ENCODE measurements at places on chromosomes 2 and 18.
A peak's percentile ranks its signal among the peaks of the same experiment; 100 is the strongest.

GRCh38 chr2:10185046-10185445, 62.5 kb downstream of the RRM2 start:
- DNase-seq: no peak

DNA sequence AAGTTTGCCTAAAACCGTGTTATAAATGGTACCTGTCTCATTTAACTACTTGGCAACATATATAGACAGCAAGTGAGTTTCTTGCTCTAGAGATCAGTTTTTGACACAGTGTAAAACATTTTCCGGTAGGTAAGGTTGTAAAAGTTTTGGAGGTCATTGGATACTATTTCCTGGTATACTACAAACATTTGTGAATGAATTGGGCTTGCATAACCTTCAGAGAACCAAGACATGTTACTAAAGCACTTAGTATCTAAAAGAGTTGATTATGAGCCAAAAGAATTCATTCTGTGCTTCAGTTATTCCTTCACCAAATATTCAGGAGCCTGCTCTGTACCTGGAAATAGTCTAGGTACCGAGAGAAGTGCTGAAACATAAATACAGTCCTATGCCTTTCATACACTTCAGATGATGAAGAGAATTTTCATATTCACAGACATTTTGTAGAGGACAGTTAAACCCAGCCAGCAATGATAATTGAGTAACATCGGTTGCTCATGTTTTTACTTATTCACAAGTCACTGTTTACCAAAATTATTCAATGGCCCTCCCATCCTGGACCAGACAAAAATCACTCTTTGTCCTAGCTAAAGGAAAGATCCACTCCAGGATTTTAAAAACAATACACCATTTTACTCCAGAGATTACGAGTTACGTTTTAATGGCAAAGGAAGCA, 319.4 kb upstream of the RBMS1 start:
- no peak for DNase-seq

DNA sequence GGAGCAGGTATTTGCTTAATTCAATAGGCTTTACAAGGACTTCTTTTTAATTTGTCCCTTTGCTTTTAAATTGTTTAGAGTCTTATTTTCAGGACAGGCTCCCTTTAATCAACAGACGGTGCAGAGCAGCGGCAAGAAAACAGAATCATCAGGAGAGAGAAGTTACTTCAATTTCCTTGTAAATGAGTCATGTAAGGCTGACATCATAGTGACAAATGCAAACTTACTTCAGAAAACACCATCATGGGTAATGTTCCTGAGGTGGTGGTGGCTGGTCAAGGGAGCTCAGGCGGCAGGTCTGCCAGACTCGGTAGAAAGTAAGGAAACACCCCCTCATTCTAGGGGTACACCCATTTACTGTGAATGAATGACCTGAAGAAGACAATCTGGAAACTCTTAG, 395.1 kb downstream of the FBXO15 start:
- DNase-seq: peak; percentile 78

- peak; percentile 78 for DNase-seq
Observed at GRCh38 chr2:189287982-189288521, 108.5 kb upstream of the COL5A2 start.

GRCh38 chr2:72579591-72580180, 246.1 kb downstream of the EXOC6B start:
- peak; percentile 80 for DNase-seq

DNA sequence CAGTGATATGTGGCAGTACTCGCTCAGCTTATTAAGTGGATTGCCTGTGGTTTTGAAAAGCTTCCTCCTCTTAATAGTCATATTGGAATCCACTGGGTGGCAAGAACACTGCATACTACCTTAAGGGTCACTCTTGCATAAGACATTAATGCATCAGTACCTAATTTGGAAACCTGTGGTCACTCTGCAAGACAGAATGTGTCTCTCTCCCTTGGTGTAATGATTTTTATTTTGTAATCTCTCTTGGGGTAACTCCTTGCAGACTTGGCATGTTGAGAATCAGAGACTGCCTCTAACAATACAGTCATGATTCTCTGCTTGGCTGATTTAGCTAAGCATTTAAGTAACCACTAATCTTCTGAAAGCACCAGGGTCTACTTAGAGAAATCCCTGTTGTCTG, 33.0 kb upstream of the IER3IP1 start:
- no peak for DNase-seq

- no peak for DNase-seq
Observed at GRCh38 chr2:218733171-218734021, 22.8 kb downstream of the TTLL4 start.

GRCh38 chr18:54184836-54185235, 39.6 kb downstream of the MBD2 start:
- DNase-seq: no peak

DNA sequence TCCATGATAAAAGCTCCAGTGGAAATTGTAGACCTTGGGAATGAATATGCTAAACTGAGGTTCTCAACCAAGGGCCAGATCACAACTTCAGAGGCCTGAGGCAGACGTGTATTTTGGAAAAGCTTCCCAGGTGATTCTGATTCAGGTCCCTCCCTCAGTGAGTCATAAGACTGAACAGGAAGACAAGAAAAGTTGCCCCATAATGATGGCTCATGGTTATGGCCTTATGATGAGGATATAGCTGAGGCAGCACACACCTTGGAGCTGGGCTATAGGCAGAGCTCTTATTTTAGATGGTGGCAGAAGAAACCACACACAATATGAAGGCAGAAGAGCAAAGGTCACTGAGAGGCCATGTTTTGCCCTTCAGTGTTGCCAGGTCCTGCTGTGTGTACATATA, 9.6 kb downstream of the ANTXR1 start:
- DNase-seq: no peak

DNA sequence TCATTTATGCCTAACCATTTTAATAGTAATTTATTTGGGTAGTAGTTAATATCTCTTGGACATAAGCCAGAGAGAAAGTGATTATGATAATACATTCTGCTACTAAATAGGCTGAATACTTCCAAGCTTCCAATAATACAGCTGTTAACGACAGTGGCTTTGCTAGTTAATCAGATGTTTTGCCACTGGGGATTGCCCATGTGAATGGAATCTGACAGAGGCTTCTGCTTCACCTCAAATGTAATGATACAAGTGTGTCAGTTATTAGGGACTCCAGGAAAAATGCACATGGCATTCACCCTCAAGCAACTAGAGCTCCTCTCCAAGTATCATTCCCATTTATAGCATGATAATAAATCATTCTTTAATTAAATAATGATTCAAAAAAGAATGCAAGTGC, 185.0 kb upstream of the TMEFF2 start:
- DNase-seq: no peak

DNA sequence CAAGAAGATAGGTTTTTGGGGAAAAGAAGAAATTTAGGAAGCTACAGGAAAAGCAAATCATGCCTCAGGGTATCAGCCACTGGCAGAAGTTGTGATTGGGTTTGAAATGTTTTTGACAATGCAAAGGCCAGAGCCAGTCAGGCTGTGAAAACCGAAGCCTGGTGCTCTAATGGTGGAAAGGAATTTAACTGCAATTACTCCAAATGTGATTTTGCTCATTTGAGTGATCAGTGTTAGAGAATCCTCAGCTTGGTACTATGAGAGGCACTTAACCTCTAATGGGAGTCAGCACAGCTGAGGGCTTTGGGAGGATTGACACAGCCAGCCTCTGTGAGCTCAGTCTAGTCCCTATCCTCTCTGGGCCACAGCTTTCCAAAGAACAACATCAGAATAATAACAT, 176.5 kb downstream of the LRRTM1 start:
- no peak for DNase-seq

DNA sequence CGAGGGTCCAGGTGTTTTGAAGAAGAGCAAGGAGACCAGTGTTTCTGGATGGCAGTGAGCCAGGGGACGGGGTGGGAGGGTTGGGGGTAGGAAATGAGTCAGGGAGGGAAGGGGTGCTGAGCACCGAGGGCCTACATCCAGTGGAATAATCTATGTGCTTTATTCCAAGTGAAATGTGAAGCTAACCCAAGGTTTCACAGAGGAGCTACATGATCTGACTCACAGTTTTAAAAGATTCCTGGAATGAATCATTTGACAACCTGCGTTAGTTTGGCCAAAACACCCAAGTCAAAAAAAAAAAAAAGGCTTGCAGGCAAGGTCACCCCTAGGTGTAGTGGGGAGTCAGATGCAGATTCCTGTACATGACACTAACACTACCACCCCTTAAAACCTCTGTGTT, 419.7 kb upstream of the MEX3C start:
- DNase-seq: no peak

DNA sequence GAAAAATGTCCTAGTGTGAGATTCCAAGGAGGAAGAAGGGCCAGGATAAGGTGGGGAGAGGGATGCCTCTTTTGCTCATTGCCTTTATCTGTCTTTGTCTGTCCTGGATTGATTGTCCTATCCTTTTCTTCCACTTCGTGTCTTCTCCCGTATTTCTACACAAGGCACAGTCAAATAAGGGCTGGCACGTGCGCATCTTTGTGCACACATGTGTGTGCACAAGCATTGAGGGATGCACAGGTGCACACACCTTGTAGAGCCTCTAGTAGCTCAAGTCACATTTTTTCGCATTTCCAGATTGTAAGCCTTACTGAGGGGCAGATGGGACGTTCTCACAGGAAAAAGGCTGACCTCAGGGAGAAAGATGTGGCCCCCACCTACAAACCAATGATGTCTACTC, 170.2 kb upstream of the TNP1 start:
- no peak for DNase-seq

- DNase-seq: no peak
Observed at GRCh38 chr18:68803356-68803755, 5.5 kb downstream of the CCDC102B start.

DNA sequence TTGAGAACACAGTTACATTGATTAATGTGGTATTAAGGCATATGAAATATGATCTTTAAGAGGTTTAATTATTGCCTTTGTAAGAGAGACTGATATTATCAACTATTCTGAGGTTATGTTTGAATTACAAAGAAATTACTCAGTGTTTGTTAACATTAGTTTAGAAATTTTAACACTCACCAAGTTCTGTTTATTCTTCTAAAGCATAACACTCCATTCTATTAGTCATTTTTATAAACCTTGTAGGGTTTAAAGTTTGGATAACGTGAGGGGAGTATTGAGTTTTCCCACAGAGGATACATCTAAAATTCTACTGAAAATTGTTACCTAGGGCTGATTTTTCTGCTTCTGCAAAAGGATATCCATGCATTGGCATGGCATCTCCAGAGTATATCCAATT, 7.7 kb downstream of the CCDC178 start:
- DNase-seq: no peak

DNA sequence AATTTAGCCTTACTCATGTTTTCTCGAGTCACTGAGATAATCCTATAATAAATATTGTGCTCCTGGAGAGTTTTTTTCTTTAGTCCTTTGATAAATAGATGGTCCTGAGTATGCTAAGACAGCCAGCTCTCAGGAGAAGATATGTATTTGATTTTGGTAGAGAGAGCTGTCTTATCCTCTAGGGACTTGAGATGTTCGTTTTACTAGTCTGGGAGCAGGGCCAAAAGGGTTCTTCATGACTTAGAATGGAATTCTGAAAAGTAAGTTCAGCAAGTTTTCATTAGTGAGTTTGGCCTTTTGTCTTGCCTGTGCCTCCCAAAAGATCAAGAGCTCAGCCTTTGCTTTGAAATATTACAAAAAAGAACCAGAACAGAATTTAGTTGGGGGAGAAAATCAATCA, 246.7 kb downstream of the BABAM2 start:
- no peak for DNase-seq

DNA sequence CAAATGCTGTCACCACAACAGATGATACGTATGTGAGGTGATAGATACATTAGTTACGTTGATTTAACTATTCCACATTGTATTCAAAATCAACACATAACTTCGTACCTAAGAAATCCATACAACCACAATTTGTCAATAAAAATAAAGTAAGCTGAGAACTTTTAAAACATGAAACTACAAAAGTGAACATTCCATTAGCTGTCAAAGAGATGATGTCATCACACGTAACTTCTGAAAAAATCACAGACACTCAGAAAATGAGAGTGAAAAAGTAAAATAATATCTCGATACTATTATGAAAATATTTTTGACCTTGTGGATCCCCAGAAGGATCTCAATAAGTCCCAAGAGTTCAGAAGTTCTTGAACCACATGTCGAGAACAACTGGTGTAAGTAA, 161.6 kb upstream of the GALNT13 start:
- no peak for DNase-seq

- DNase-seq: no peak
Observed at GRCh38 chr2:162090109-162090508, 16.1 kb upstream of the DPP4 start.

DNA sequence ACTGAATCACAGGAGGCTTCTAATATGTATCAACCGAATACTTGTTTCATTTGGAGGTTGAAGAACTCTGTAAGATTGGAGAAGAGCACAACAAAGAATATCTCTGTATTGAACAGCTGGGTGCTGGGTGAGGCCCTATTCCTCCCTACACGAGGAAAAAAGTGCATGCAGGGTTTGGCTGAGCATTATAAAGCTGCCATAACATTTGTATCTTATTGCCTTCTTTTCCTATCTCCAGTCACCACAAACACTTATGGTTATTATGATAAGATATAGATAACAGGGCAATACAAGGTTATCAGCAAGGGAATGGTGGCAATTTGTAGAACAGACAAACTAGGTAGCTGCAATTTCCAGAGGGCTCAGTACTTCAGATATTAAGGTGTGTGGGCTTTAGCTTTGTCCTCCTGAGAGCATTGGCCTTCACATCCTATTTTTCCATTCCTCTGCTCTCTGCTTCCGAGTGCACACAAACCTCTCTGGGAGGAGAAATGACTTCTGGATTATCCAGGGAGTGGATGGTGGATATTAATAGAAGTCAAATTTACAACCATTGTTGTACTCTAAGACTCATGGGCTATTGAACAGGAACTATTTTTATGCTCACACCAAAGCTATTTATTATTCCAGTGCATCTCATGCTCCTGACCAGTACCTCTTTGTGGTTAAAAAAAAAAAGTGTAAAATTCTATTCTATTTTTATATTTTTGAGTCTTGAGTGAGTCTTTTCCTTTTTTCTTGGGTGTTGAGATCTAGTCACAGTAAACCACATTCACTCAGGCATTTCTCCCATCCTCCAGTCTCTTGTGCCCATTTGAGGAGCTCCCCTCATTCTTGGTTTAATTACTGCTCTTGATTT, 248.4 kb downstream of the ETAA1 start:
- no peak for DNase-seq

DNA sequence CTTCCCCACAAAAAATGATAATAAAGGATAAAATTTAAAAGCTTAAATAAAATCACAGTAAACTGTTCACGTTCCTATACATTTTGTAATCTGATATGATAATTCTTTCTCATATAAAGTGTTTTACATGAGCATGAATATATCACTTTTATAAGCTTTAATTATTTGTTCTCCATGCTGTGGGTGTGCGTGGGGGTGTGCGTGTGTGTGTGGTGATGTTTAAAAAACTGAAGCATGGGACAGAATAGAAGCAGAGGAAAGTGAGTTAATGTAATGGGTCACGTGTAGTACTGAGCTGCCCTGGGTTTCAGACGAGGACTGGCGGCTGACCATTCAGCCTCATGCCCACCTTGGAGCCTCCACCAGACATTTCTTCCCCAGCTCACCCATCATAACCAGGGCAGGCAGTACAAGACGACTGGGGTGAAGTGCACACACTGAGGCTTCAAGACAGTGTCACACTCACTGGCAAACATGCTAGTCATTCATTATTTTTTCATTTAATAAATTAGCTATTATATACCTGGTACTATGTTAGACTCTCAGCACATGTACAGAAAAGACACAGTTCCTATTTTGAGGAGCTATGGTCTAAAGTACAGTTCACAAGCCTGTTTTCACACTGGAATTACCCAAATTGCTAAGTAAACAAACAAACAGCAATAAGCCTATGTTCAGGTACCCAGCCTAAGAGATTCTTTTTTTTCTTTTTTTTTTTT, 97.2 kb upstream of the LPIN2 start:
- DNase-seq: no peak

GRCh38 chr2:38806015-38806732, 28.2 kb downstream of the GEMIN6 start:
- DNase-seq: no peak

Data from RKO (cell line).